ENCODE measurements at places on chromosomes 13 and 19.
A peak's percentile ranks its signal among the peaks of the same experiment; 100 is the strongest.

GRCh38 chr13:38376546-38376945 is 26.9 kb downstream of the UFM1 start:
- DNase-seq: no peak

- peak; percentile 90 for DNase-seq
Observed at GRCh38 chr19:17292301-17293074, 10.7 kb downstream of the ABHD8 start.

DNA sequence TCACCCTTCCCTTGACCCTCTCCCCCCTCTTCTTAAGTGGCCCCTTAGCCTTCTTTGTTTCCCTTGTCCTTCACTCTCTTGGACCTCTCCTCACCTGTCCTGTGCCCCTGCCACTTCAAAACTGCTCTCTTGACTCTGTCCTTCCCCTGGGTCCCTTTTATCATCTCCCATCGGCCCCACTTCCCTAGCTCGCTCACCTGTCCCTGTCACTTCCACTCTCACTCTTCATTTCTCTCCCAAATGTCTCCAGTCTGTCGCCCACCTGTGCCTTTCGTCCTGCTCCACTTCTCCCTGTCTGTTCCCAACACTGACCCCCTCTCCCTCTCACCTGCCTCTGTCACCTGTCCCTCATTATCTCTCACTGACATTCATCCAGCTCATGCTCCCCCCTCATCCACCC is 699 bp downstream of the IFNL1 start:
- no peak for DNase-seq

DNA sequence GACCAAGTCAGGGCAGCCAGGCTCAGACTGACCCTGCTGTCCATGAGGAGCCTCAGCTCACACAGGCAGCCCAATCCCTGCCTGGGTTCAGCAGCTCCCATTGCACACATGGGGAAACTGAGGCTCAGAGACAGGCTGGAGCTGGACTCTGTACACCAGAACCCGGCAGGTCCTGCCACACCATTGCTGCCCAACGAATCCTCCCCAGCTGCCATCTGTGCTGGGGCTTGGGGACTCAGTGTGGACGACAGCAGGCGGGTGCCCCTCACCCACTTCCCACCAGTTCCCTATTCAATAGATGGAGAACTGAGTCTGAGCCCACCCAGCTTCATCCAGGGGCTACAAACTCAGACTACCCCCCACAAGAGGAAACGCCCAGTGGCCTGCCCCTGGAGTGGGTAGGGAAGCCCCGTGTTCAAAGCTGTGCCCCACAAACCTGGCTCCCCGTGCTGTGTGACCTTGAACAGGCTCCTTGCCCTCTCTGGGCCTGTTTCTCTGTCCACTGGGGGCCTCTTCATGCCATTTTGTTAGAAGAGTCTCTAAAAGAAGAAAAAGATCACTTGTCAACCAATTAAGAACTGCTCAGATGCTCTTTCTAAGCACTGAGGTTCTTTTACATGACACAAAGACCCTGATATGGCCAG is 50.8 kb downstream of the AP1M1 start:
- no peak for DNase-seq

GRCh38 chr13:22757530-22758120 is 423.2 kb upstream of the SGCG start:
- DNase-seq: peak; percentile 33

- no peak for DNase-seq
Observed at GRCh38 chr13:27403203-27403678, 21.2 kb upstream of the GTF3A start.

DNA sequence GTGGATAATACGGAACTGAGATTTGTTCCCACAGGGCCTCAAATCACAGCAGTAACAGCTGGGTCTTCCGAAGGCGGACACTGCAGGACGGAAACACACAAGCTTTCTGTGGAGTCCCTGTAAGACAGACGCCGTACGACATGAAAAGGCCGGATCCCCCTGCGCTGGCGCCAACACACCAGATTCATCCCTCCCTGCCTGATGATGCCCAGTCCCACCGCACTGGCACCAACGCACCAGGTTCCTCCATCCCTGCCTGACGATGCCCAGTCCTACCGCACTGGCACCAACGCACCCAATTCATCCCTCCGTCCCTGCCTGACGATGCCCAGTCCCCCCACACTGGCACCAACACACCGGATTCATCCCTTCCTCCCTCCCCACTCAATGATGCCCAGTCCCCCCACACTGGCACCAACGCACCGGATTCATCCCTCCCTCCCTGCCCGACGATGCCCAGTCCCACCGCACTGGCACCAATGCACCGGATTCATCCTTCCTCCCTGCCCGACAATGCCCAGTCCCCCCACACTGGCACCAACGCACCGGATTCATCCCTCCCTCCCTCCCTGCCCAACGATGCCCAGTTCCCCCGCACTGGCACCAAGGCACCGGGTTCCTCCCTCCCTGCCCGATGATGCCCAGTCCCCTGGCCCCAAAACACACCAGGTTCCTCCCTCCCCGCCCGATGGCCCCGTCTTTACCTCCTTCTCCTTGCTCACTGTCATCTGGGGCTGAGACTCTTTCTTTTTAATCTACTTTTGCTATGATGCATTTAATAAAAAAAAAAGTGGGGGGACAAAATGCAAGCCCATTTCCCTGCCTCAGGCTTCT is 55.1 kb downstream of the RASA3 start:
- DNase-seq: no peak

Data from NCI-H69 (cell line).